ENCODE measurements at places on chromosomes 6 and 20.

GRCh38 chr6:20211941-20212391, 303 bp downstream of the MBOAT1 start:
- H3K36me3 ChIP-seq = no peaks in the 10 kb centered on the region
- no peak overlapping the region for H3K27ac ChIP-seq
- H3K4me3 ChIP-seq = peak overlapping the region; percentile 82
- H3K4me1 ChIP-seq = peaks cover 6% of the 10 kb centered on the region
- H3K27me3 ChIP-seq = no peaks in the 10 kb centered on the region

GRCh38 chr6:68086199-68086598, 548.9 kb upstream of the ADGRB3 start:
- no peak for DNase-seq
- no peak overlapping the region for H3K27ac ChIP-seq
- H3K27me3 ChIP-seq = no peaks in the 10 kb centered on the region
- H3K36me3 ChIP-seq = no peaks in the 10 kb centered on the region

DNA sequence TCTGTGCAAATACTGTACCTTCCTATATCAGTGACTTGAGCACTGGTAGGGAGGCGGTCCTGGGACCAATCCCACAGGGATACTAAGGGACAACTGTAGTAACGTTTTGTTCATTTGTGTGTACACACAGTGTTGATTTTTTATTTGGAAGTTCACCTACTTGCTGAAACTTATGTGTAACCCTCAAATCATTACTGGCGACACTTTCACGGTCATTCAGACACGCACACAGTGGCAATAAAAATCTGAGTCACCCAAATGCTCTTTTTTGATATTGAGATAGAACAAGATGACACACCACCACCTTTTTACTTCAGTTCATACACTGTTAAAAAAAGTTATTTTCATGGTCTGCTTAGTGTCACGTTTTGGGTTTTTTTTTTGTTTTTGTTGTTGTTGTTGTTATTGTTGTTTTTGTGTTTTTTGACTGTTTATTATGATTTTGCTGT, 79.8 kb downstream of the QKI start:
- no peak overlapping the region for H3K4me3 ChIP-seq
- H3K27ac ChIP-seq = no peak overlapping the region
- no peak for DNase-seq
- no peaks in the 10 kb centered on the region for H3K4me1 ChIP-seq
- H3K27me3 ChIP-seq = no peaks in the 10 kb centered on the region
- H3K36me3 ChIP-seq = no peaks in the 10 kb centered on the region

DNA sequence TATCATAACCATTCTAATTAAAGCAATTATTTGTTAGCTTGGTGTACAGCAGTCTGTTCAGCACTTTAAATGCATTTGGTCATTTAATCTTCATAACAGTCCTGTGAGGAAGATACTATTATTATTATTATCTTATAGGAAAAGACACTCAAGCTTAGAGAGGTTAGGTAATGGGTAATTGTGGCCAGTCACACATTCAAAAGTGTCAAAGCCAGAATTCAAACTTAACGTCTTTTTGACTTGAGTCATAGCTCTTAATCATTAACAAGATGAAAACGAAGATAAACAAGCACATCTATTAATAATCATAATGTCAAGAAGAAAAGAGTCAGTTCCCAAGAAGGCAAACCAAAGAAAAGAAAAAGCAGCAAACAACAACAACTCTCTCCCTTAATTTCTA, 251.0 kb downstream of the SYNE1 start:
- H3K27me3 ChIP-seq = no peaks in the 10 kb centered on the region
- no peak for DNase-seq
- no peaks in the 10 kb centered on the region for H3K36me3 ChIP-seq
- no peak overlapping the region for H3K27ac ChIP-seq
- no peaks in the 10 kb centered on the region for H3K4me1 ChIP-seq
- no peak overlapping the region for H3K4me3 ChIP-seq

DNA sequence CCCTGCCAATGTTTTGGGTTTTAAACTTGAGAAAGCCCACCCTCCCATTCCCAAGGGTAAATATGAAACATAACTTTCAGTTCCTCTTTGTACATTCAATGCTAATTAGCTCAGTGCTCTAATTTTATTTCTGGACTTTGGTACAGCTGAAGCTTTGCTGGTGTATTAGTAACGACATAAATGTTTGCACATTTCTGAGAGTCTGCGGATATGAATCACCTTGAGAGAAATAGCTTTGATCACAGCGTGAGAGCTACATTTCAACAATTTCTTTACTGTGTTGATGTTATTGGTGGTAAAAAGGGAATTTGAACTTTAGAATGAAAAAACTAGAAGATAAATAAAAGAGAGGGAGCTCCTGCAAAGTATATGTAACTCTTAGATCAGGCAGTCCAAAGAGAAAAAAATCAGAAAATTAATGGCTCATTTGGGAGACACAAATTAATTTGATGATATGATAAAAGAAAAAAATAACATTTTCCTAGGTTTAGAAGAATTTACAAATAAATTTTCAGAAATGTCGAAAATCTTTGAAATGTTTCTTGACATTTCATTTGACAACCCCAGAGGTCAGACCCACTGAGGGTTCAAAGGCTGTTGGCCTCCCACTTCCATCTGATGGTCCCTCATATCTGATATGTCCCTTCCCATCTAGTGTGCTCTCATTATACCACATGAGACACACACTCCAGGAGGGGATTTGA, 38.5 kb upstream of the CAP2 start:
- no peaks in the 10 kb centered on the region for H3K27me3 ChIP-seq
- no peaks in the 10 kb centered on the region for H3K36me3 ChIP-seq
- no peak overlapping the region for H3K4me3 ChIP-seq
- DNase-seq = no peak
- no peaks in the 10 kb centered on the region for H3K4me1 ChIP-seq

DNA sequence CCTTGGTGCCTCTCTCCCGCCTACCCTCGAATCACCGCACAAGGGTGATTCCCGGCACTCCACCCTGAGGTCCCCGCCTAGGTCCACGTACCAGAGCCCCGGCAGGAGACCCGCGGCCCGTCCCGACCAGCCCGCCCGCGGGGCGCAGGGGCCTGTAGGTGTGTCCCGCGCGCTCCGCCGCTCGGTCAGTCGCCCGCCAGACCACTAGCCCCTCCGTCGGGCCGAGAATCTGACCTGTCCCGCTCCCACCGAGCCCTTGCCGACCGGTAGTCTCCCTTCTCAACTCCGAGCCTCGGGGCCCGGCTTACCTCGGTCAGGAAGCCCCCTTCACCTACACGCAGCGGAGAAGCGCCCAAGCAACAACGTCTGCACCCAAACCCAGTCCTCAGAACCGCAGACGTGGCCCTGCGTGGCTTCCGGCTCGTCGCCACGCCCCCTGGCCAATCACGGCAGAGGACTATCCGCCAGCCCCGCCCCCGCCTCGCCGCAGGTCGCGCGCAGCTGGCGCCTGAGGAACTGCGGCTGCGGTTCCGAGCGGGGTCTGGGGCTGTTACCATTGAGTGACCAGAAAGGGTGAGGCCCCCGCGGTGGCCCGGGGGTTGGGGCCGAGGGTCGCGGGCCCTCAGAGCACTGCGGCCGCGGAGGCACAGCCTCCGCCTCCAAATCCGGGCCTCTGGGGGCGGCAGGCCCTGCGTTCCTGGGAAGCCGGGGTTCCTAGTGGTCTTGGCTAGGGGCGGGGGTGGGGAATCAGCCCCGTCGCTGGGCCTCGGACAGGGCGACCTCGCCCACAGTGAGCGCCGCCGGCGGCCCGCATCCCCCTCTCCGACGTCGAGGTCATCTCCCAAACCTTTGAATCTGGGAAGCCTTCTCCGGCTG, at the start of the genes PGM3 and RWDD2A:
Gene PGM3 (minus strand): TSS at position 395 of the 876 bp plus-strand sequence. CDS start 2,253 bp downstream, outside the sequence.
Gene RWDD2A (plus strand): TSS at position 487 of the 876 bp plus-strand sequence. CDS start 1,095 bp downstream, outside the sequence.
- no peak within 1 kb of the TSS for H3K27ac ChIP-seq
- H3K36me3 ChIP-seq = peaks cover 9% of the 10 kb centered on the region
- DNase-seq = no peak
- no peaks in the 10 kb centered on the region for H3K27me3 ChIP-seq
- no peaks in the 10 kb centered on the region for H3K4me1 ChIP-seq

DNA sequence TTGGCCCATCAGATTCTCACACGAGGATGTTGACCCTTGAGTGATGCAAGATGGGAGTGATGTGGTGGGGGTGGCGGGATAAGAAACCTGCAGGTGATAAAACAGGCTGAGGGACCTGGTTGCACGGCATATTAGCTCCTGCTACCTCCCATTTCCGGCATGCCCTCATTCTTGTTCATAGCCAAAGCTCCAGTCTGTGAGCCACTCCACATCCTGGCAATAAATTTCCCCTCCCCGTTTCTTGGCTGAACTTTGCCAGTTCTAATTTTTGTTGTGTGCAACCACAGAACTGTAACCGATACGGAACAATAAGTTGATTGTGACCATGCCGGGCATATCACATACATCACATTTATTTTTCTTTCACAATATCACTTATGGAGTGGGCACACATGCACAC, 41.6 kb upstream of the NFATC2 start:
- no peak overlapping the region for H3K4me3 ChIP-seq
- H3K27me3 ChIP-seq = no peaks in the 10 kb centered on the region
- no peaks in the 10 kb centered on the region for H3K36me3 ChIP-seq
- no peak for DNase-seq

DNA sequence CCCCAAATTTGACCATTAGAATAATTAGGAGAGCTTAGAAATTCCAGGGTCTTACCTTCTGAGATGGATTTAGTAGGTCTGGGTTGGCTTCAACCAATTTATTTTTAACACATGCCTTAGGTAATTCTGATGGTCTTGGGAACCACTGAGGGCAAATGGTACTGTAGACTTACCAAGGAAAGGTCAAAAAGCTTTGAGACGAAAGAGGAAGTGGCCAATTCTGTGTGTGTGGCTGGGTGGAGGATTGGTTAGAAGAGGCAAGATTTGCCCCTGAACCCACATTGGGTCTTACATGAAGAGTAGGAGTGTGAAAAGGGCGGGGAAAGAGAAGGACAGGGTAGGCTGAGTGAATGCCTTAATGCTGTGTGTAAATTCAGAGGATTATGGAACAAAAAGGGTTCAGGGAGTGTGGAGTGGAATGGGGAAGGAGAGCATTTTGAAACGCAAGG, 2.7 kb downstream of the ITCH start:
- no peak overlapping the region for H3K4me3 ChIP-seq
- H3K36me3 ChIP-seq = peaks cover 3% of the 10 kb centered on the region
- H3K27ac ChIP-seq = no peak overlapping the region
- DNase-seq = no peak
- no peaks in the 10 kb centered on the region for H3K27me3 ChIP-seq
- peaks cover 4% of the 10 kb centered on the region for H3K4me1 ChIP-seq

DNA sequence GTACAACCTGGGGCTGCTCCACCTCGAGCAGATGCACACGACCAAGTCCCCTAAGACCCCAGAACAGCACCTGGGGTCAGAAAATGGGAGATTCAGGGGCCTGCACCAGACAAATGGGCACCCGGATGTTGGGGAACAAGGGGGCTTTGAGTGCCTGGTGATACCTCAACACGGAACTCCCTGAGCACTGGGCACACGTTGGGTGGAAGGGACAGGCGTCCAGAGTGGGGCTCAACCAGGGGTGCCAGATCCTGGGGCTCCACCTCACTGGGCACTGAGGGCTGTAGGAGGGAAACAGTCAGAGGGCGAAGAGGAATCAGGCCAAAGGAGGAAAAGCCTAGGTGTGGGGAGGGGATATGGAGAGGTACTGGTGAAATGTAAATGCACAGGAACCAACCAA, 33.5 kb upstream of the SPAG4 start:
- no peaks in the 10 kb centered on the region for H3K27me3 ChIP-seq
- DNase-seq = no peak
- H3K36me3 ChIP-seq = no peaks in the 10 kb centered on the region
- H3K4me3 ChIP-seq = no peak overlapping the region

- no peaks in the 10 kb centered on the region for H3K4me1 ChIP-seq
- H3K36me3 ChIP-seq = peaks cover 5% of the 10 kb centered on the region
- H3K27me3 ChIP-seq = no peaks in the 10 kb centered on the region
- H3K27ac ChIP-seq = no peak overlapping the region
- no peak overlapping the region for H3K4me3 ChIP-seq
These were observed 28.4 kb downstream of the ZNF217 start for GRCh38 chr20:53565254-53565653.

GRCh38 chr6:36436466-36436865, 6.2 kb downstream of the PXT1 start:
- no peaks in the 10 kb centered on the region for H3K27me3 ChIP-seq
- no peaks in the 10 kb centered on the region for H3K36me3 ChIP-seq
- H3K4me3 ChIP-seq = no peak overlapping the region
- no peak overlapping the region for H3K27ac ChIP-seq
- no peak for DNase-seq

- no peak overlapping the region for H3K27ac ChIP-seq
- H3K27me3 ChIP-seq = no peaks in the 10 kb centered on the region
- H3K36me3 ChIP-seq = no peaks in the 10 kb centered on the region
- H3K4me3 ChIP-seq = no peak overlapping the region
- no peak for DNase-seq
These were observed 17.4 kb downstream of the MACROD2 start for GRCh38 chr20:14012671-14013070.

GRCh38 chr6:42349753-42350511, 101.8 kb downstream of the TRERF1 start:
- no peak overlapping the region for H3K4me3 ChIP-seq
- no peaks in the 10 kb centered on the region for H3K36me3 ChIP-seq
- no peak for DNase-seq
- H3K27me3 ChIP-seq = no peaks in the 10 kb centered on the region
- no peaks in the 10 kb centered on the region for H3K4me1 ChIP-seq

DNA sequence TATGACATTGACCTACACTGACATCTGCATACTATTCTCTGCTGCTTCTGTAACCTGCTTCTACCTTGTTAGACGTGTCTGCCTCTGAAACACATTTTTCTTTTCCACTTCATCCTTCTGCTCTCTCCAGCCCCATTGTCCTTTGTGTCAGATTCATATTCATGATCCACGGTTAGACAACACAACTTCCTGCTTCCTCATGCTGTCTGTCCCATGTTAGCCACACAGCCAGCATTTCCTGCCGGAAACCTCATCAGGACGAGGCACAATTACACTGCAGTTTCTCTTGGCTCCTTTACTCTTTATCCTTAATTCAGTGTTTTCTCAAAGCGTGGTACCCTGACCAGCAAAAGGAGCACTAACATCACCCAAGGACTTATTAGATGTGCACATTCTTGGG, 150.2 kb downstream of the TBC1D7 start:
- H3K4me1 ChIP-seq = peaks cover 2% of the 10 kb centered on the region
- H3K36me3 ChIP-seq = no peaks in the 10 kb centered on the region
- H3K27ac ChIP-seq = no peak overlapping the region
- no peaks in the 10 kb centered on the region for H3K27me3 ChIP-seq
- DNase-seq = no peak
- no peak overlapping the region for H3K4me3 ChIP-seq

GRCh38 chr20:11128220-11128718, 454.5 kb upstream of the JAG1 start:
- no peak overlapping the region for H3K4me3 ChIP-seq
- no peak for DNase-seq
- no peak overlapping the region for H3K27ac ChIP-seq
- no peaks in the 10 kb centered on the region for H3K27me3 ChIP-seq

- no peak overlapping the region for H3K4me3 ChIP-seq
- H3K27ac ChIP-seq = no peak overlapping the region
These were observed 264.7 kb downstream of the ZNF217 start for GRCh38 chr20:53328961-53329360.
